ENCODE measurements at places on chromosomes 1 and 21.

DNA sequence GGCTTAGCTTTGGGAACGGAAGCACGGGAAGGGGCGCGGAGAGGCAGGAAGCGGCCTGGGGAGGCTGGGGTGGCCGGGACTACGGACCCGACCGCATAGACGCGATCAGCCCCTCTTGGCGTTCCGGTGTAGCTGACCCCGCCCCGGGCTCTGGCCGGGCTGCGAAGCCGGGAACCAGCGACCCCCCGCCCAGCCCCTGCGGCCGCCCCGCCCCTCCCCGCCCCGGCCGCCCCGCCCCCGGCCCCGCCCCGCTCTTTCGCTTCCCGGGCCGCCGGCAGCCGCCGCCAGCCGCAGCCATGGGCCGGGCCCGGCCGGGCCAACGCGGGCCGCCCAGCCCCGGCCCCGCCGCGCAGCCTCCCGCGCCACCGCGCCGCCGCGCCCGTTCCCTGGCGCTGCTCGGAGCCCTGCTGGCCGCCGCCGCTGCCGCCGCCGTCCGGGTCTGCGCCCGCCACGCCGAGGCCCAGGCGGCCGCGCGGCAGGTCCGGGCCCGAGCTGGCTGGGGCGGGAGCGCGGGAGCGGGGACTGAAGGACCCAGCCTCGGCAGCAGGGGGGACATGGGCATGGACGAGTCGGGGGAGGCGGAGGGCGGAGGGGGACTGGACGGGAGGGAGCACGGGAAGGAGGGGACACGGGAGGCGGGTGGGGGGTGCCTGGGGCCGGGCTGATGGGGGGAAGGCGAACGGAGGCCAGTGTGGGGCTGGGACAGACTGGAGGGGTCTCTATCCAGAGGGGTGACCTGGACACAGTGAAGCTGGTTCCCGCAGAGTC is at the start of gene SELENON:
Gene SELENON (plus strand): TSS at position 259 of the 768 bp plus-strand sequence. CDS start 38 bp downstream, at position 297.
- DNase-seq, result no peak

DNA sequence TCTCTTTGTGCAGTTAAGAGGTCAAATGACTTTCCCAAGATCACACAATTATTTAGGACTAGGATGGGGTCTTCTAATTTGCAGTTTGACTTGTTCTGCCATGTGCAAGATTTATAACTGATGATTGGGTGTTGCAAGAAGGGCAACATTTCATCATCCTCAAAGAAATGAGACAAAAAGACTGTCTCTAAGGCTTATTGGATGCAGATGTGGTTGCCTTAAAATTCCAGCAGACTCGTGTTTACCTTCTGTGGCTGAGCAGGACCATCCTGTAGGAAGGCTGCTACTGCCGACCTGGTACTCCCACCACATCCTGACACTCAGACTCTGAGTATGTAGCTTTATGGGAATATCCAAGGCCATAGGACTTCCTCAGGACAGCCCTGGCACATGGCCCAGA is 99.9 kb upstream of the SGIP1 start:
- DNase-seq, result no peak

GRCh38 chr1:23554481-23555269 is 4.6 kb downstream of the ID3 start:
- DNase-seq, result peak; percentile 49

- DNase-seq, result no peak
These were observed 81.7 kb downstream of the ARID4B start for GRCh38 chr1:235246022-235246948.

DNA sequence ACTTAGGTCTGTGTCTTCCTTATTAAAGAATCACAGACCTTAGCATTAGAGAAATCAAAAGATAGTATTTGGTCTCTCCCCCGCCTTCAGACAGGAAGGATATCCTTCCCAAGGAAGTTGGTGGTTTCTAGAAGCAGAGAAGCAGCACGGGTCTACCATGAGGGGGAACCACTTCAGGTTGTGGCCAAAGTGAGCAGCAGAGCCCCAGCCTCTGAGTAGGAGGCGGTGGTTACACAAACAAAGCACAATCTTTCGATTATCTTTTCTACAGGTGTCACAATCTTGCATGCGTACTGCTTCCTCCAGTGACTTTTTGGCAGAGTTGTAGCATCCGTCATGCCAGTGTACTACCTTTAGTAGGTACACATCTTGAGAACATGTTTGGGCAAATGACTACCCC is 8.8 kb downstream of the PGLYRP4 start:
- DNase-seq, result no peak

DNA sequence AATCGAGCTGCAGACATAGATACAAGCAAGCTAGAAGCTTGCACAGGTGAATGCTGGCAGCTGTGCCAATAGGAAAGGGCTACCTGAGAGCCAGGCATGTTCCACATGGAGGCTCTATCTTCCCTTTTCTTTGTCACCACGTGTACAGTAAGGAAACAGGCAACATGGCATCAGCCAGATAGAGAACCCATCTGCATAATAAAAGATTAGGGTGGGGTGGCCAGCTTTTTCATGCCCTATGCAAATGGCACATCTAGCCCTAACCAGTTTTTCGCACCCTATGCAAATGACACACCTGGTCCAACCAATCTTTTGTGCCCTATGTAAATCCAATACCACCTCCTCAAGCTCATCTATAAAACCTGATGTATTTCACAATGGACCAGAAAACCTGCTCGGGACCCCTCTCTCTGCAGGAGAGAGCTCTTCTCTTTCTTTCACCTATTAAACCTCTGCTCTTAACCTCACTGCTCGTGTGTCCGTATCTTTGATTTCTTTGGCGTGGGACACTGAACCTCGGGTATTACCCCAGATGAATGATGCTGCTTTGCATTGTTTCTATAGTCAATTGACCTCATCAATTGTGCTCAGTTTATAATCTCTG is 93.9 kb downstream of the SLC30A10 start:
- no peak for DNase-seq

- DNase-seq, result no peak
These were observed 51.4 kb downstream of the PTBP2 start for GRCh38 chr1:96772972-96773371.

GRCh38 chr1:93768380-93768863 is 86.8 kb upstream of the BCAR3 start:
- DNase-seq, result no peak

- DNase-seq, result peak; percentile 85
These were observed 81.8 kb downstream of the RUNX3 start for GRCh38 chr1:24847995-24848881.

GRCh38 chr21:41762753-41763152 is 4.1 kb downstream of the RIPK4 start:
- no peak for DNase-seq

GRCh38 chr1:54866801-54867716 is 19.9 kb downstream of the DHCR24 start:
- DNase-seq, result no peak
